ENCODE measurements at places on chromosomes 12 and 14.

DNA sequence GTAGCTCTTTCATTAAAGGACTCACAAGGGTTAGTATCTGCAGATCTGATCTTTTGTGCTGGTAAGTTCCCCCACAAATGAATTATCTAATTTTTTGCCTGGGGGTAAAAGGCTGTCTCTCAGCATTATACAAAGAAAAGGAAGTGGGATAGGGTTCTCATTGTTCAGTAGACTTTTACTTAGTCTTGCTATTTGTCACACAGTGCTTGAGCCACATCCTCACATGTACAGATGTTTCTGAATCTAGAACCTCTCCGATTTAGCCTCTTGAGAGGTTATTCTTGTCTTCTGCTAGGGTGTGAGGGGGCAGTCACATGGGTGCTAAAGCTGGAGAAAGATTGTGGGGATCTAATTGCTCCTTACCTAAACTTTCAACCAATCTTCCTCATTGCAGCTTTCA is 93.0 kb downstream of the SLC41A2 start:
- no peak for DNase-seq

DNA sequence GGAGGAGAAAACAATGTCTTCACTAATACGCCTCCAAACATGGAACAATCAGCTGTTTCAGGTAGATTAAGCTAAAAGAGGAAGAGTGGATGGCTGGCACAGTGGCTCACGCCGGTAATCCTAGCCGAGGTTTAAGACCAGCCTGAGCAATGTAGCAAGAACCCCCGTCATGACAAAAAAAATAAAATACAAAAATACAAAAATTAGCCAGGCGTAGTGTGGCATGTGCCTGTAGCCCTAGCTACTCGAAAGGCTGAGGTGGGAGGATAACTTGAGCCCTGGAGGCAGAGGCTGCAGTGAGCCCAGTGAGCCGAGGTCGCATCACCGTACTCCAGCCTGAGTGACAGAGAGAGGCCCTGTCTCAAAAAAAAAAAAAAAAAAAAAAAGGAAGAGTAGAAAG is 1.2 kb upstream of the MED13L start:
- no peak for DNase-seq

DNA sequence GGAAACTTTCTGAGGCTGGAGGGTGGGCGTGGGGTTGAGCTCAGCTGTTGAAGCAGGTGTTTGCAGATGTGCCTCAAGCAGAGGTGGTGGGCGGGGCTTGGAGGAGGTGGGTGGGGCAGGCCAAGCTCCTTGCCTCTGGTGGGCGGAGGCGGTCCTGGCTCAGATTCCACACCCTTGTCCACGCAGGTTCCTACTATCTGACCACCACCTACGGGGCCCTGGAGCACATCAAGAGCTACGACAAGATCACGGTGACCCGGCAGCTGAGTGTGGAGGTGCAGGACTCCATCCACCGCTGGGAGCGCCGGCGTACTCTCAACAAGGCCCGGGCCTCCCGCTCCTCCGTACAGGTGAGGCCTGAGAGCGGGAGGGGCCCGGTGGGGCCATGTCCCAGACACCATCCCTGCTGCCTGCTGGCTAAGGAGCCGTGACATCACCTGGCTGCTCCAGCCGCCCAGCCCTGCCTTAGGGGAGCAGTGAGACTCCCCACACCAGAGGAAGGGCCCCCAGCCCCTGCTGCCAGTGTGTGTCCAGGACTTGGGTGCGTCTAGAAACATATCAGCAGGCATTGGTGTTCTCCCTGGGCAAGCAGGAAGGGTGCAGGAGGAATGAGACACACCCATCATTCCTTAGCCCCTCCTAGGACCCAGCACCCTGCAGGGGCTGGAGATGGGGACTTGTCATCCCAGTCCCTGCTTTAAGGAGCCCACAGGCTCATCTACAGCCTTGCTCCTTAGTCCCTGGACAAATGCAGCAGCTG is 63.4 kb downstream of the LGMN start:
- no peak for DNase-seq

- DNase-seq: no peak
Measured at GRCh38 chr12:99767809-99768208, 120.3 kb downstream of the GARIN6 start.

DNA sequence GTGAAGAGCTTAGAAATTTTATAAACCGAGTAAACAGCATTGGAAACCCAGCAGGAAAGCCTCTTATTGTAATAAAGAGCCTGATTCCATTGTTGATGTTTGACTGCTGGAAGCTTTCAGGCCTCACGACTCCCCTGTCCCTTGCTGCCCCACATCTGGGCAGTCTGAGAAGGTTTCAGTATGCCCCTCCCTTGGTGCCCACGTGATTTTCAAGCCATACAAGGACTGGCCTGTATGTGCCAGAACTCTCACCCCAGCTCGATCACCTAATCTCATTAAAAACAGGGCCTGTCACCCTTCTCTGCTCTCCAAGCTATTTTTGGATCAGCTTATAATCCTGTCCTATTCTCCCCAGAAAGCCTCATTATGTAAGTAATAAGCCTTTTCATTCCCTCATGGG is 7.5 kb upstream of the PYROXD1 start:
- no peak for DNase-seq

- peak; percentile 1 for DNase-seq
Measured at GRCh38 chr14:100786576-100787219, 39.2 kb upstream of the MEG3 start.

GRCh38 chr14:91108941-91109611 is 4.8 kb upstream of the DGLUCY start:
- no peak for DNase-seq

GRCh38 chr12:88388566-88389540 is 191.4 kb downstream of the KITLG start:
- no peak for DNase-seq

- no peak for DNase-seq
Measured at GRCh38 chr12:119180380-119181040, 1.8 kb downstream of the HSPB8 start.

- no peak for DNase-seq
Measured at GRCh38 chr12:27615331-27615891, 80.8 kb upstream of the REP15 start.

DNA sequence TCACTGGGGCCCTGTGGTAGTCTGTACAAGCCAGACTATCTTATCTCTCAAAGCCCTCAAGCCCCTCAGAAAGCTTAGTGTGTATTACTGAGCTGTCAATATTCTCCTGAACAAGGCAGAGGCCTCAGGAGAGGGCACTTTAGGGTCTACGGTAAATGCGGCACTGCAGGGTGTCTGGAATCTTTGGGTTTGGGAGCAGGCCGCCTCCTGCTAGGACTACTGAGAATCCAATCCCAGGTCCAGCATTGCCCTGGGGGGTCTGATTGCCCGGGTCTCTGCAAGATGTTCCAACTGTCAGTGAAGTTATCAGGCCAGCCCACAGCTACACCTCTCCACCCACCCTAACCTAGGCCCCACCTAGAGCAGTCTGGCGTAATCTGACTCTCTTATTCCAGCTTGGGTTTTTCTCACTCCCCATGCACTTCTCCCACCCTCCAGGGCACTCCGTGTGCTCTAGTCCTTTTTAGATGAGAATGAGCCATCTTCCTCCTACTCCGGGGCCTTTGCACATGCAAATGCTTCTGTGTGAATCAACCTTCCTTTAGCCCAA is 4.3 kb upstream of the ZFP36L1 start:
- no peak for DNase-seq

DNA sequence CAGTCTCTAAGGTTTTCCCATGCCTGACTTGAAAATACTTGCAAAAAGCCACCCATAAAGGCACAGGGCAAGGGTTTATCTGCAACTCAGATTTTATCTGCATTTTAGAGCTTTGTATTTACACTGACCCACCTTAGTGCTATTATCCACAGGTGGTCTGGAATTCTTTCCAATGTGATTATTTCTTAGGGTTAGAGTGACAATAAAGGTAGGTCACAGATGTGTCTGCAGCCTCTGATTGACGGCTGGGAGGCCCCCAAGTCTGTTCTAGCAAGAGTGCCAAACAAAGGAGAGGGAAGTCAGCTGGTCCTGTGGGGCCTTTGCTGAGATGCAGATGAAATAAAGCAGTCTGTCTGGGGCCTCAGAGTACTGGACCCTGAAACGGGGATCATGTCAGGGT is 64.0 kb downstream of the FRMD6 start:
- DNase-seq: no peak

DNA sequence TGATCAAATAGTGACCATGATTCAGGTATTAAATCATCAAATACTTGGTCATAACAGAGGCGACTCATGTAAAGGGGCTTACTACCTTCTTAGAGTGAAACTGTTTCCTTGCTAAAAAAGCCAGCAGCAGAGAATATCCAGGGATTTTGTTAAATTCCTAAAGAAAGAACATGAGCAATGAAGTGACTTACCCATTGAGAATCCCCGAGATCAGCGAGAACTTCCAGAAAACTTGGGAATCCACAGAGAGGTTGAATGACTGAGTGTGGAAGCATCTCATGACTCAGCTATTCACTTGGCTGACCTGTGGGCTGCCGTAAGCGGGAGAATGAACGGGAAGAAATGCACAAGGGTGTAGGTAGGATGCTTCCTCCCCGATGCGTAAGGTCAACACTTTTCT is 85.3 kb upstream of the KCNA1 start:
- DNase-seq: no peak

DNA sequence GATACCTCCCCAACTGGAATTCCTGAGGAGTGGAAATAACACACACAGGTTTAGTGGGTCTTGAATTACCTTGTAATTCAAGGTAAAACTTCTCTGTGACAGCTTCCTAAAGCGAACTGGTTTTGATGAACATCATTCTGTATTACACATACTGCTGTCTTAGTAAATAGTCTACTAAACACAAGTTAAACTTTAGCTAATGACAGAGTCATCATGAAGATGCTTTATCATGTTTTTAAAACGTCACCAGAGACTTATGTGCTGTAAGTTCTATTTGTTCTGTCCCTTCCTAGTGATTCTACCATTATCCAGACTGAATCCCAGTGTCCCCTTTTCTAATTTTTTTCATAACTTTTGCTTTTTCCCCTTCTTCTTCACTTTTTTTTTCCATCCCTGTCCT is 11.6 kb upstream of the GXYLT1 start:
- DNase-seq: no peak

DNA sequence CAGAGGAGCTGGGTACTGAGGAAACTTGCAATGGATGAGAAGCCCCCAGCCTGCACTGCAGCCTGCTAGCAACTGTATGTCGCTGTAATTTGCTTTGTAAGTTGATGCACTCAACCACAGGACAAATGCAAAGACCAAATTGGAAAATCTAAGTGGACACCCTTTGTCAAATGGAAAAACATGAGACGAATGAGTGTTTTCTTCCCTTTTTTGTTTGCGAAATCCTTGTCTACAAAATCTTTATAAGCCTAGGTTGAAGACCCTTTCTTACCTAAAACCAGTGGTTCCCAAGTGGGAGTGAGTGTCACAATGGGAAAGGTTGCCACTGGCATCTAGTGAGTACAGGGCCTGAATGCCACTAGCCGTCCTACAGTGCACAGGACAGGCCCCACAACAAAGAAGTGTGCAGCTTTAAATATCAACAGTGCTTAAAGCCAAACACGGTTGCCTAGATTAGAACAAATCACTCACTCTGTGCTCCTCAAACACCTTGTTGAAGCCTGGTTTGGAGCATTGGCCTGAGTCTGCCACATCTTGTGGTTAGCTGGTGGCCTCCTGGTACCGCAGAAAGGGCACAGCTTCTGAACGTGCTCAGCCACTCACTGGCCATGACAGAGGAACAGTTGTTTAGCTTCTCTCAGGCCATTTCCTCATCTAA is 7.6 kb upstream of the VASH1 start:
- no peak for DNase-seq

DNA sequence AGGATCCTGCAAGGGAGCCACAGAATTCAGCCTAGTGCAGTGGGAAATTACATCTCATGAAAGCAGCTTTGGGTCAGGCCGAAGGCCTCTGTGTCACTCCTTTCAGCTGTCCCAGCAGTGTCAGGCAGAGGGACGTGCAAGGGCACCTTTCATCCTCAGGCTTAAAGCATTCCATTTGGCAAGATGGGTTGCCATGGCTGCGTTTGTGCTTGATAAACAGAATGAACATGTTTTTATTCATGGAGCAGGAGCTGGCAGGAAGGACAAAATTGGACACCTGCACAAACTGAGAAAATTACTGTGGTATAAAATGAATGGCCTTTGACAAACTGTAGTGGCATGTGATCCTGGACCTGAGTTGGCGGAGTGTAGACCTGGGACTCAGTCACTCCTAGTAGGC is 29.4 kb downstream of the ACAD10 start:
- no peak for DNase-seq

DNA sequence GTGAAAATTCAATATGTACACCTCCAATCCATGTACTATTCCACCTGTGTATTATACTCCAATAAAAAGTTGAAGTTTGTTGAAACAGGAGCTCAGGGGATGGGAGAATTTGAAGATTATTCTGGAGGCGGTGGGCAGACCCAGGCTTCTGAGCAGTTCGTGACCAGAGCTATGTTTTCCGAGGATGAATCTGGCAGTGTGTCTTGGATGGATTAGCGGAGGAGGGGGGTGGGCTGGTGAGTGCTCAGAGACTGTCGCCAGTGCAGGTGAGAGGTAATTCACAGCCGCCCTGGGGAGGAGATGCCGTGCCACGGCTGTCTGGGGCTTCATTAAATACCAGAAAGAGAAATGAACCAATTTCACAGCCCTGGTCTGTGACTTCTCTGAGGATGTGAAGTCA is 283.0 kb upstream of the RTL1 start:
- no peak for DNase-seq

GRCh38 chr14:65880507-65880906 is 468.0 kb downstream of the FUT8 start:
- no peak for DNase-seq

DNA sequence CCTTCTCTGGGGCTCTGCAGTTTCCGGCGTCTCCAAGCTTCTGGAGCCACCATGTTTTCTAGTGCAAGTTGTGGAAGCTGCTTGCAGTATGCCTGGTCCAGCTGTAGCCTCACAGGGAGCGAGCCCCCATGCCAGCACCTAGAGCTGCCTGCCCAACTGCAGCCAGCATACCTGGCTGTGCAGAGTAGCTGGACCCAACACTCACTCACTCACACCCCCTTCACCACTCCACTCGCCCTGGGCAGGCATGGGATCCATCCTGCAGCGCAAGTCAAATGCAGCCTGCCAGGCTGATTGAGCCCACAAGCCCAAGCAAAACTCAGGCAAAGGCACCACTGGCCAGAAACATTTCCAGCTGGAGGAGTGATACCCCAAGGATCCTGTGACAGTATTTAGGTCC is 797.3 kb downstream of the SLC16A7 start:
- DNase-seq: no peak

DNA sequence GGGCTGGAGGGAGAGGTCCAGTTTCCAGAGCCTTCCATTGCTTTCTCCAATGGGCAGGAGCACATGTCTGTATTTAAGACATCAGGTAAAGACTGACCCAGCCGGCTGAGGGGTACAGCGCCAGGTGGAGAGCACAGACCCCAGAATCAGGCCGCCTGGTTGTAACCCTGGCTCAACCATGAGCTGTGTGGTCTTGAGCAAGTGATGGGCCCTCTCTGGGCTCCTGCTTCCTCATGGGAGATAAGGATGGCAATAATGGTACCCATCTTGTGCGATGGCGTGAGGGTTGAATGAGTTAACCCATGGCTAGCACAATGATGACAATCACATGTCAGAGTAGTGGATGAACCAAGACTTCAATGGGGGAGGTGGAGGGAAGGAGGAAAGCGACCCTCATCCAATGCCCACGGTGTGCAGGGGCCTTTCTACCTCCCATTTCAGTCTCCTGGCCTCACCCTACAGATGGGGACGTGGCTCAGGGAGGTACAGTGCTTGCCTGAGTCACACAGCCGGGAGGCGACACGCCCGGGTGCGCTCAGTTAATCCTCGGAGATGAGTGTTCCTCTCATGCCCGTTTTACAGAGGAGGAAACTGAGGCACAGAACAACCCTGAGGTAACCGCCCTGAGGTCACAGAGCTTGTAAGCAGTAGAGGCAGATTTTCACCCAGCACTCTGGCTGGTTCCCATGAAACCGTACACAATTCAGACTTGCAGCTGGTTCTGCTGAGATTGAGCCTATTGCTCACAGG is 163.9 kb downstream of the RBM19 start:
- no peak for DNase-seq
